Spinal cord (tissue), 10 donors: ENCODE measurements at places on chromosomes 13 and 19. TPM values are rescaled to one million over a fixed set of nuclear protein-coding genes. Genes with fewer than 3 reads are reported as not detected.

Gene FCGBP
- polyA plus RNA-seq = 2.0 TPM

Gene COQ8B
- polyA plus RNA-seq = 47.9 TPM

Gene RNF225
- polyA plus RNA-seq = not detected

Gene NLRP9
- polyA plus RNA-seq = not detected

Gene KLF16
- polyA plus RNA-seq = 9.8 TPM

Gene ZNF616
- 9.1 TPM for polyA plus RNA-seq

Gene LRRC4B
- polyA plus RNA-seq = 208 TPM

Gene ZNF441
- 10.7 TPM for polyA plus RNA-seq

Gene CA11
- 71.7 TPM for polyA plus RNA-seq

Gene KLK2
- polyA plus RNA-seq = not detected

Gene ZNF491
- 9.6 TPM for polyA plus RNA-seq

Gene TPGS1
- polyA plus RNA-seq = 31.3 TPM

Gene ZNF554
- polyA plus RNA-seq = 14.7 TPM

Gene RASAL3
- 3.6 TPM for polyA plus RNA-seq

Gene CAPN12
- polyA plus RNA-seq = 2.8 TPM
